ENCODE measurements at places on chromosomes 13 and 19.

GRCh38 chr19:4831304-4831978 lies at the start of gene TICAM1:
TSS of gene TICAM1 (minus strand) at chr19:4831712. CDS start at chr19:4818377, 13,335 bp downstream.
- peak; percentile 94 for DNase-seq

DNA sequence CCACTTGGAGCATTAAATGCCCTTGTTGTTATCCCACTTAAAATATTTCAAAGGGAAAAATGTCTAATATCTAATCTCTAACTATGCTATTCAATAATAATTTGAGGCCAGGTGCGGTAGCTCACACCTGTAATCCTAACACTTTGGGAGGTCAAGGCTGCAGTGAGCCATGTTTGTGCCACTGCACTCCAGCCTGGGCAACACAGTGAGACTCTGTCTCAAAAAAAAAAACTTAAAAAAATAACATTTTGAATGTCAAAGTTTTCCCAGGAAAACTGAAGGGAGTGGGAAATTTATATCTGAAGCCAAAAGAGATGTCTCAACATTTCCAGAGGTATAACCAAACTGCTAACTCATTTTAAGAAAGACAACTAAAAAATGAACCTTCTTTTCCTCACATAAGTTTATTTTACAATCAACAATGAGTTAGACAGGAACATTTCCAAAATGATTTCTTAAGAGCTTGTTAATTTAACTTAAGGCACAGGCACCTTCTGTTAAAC lies 47.9 kb downstream of the CAB39L start:
- no peak for DNase-seq

DNA sequence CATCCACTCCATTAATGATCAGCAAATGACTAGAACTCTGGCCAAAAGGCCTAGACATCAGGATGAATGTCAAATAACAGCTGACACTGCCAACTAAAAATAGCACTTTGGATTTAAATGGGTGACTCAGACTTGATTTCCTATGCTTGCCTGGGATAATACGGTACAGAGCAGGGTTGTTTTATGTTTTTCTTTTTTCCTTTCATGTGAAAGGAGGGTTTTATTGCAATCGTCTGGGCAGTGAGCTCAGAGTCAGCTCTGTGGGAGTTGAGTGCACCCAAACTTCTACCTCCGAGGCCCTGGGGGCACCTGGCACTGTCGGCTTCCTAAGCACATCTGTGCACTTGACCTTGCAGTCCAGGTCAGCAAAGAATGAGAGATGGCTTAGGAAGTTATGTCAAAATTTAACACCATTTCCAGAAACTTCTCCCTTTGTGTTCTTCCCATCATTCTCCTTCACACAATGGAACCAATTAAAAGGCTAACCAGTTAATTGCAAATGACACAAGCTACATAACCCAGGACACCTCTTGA lies 134.1 kb downstream of the LACC1 start:
- no peak for DNase-seq

GRCh38 chr19:13995017-13995728 lies 10.9 kb downstream of the RFX1 start:
- no peak for DNase-seq

- no peak for DNase-seq
Measured at GRCh38 chr19:3145909-3146676, 10.3 kb downstream of the GNA15 start.

DNA sequence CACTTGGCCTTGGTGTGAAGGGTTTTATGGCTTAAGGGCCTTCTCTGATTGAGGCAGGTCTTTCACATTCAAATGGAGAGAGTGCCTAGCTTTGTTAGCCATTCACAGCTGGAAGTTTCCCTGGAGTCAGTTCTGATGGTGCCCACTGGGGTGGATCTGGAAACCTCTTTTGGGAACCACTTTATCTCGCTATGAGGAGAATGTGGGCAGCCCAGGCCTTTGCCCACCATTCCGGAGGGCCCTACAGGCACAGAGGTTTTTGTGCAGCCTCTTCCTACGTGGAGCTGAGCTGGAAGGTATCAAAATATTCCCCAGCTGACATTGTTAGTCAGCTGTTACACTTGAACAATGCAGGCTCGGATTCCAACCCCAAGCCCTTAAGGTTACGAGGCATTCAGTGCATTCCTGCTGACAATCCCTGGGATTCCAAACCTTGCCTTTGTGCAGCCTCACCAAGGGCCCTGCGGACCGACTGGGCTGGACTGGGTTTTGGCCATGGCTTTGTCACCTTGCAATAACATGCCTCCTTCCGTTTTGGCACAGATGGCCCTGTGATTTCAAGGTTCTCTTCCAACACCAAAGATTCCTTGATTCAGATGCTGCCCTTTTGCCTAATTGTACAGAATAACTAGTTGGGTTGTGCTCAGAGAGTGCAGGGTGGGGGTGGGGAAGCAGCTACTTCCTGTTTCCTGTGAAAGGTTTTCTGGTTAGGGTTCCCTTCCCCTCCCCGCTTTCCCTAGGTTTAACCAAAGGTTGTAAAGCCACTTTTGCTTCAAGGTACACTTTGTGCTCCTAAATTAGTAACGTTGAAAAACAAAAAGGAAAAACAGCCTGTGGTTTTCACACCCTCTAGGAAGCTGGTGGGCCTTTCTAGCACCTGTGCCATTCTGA lies 27.0 kb downstream of the SAE1 start:
- peak; percentile 74 for DNase-seq

- no peak for DNase-seq
Measured at GRCh38 chr19:7540761-7541474, 5.4 kb downstream of the PNPLA6 start.

DNA sequence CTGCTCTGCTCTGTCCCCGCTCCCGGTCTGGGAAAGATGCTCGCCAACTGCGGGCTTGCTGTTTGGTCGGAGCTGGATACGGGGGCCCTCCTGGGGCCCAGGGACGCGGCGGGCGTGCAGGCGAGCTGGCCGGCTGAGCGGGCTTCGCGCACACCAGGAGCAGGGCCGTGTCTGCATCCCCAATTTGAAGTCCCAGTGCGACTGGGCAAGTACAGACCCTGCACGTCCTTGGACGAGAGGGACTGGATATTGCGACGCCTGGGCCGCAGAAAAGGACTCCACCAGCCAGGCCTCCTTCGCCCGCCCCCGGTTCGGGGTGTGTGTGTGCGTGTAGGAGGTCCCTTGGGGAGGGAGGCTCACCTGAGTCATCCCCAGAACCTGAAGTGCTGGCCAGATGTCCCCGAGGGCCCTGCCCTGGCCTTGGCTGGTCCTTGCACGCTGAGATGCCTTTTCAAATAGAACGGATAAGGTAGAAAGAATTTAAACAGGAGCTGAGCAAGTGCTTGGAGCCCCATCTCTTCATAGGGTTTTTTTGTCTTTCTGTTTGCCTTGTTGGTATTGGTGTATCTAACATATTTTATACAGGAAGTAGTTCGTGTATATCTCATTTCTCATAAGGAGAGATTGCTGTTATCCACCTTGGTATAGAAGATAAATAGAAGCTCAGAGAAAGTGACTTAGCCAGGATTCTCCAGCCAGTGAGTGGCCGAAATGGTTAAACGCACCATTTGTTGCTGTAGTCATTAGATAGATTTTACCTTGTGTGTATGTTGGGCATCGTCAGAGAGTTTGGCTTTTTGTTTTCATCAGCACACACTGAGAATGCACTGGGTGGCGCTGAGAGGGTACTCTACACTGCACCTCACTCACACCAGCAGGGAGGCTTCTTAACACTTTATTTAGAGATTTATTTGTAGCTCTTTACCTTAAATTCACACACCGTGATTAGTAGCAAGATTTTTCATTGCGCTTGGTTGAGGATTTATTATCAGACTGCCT lies 1.1 kb downstream of the NAXD start:
- peak; percentile 80 for DNase-seq

- no peak for DNase-seq
Measured at GRCh38 chr13:85985797-85986196, 186.6 kb upstream of the SLITRK6 start.

- DNase-seq = no peak
Measured at GRCh38 chr13:53276265-53276664, 247.7 kb downstream of the OLFM4 start.

DNA sequence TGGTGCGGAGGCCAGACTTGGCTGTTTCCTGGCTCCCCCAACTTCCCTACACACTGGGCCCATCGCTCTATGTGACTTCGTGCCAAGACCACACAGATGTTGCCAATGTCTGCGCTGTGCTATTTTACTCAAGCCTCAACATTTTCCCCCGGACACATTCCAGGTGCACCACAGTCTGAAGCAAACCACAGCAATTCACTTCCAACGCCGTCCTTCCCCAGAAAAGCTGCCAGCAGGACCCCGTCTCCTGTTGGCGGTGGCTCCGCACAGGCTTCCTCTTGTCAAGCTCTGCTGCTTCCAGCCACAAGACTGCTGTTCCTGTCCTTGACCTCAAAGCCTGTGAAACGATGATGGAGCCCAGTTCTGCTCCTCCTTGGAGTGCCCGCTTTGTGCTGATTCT lies 100.7 kb downstream of the CRYL1 start:
- no peak for DNase-seq

GRCh38 chr13:111326981-111327642 lies 6.7 kb downstream of the TEX29 start:
- peak; percentile 50 for DNase-seq

GRCh38 chr19:19207637-19208572 lies 3.9 kb upstream of the NCAN start:
- no peak for DNase-seq

Measured in activated effector memory CD4-positive, alpha-beta T cell treated with anti-CD3 and anti-CD28 coated beads, Interleukin-2, amount 50 U/mL, for 16 hours (primary cell).